ENCODE measurements at places on chromosomes 2 and 18. TPM values are rescaled to one million over a fixed set of nuclear protein-coding genes. Genes with fewer than 3 reads are reported as not detected.

LINC00305 gene
- total RNA-seq = not detected

FSIP2 gene
- 0.05 TPM for total RNA-seq

KCNIP3 gene
- not detected for total RNA-seq

ASPRV1 gene
- total RNA-seq = 1.2 TPM

CYS1 gene
- 0.28 TPM for total RNA-seq

POTEE gene
- total RNA-seq = 0.39 TPM

CABLES1 gene
- 2.1 TPM for total RNA-seq

FOXD4L1 gene
- 0.40 TPM for total RNA-seq

DSC2 gene
- not detected for total RNA-seq
